ENCODE measurements at places on chromosomes 7 and 10.

GRCh38 chr7:125112850-125113249 is 183.2 kb upstream of the POT1 start:
- peak; percentile 2 for DNase-seq

- DNase-seq, result no peak
Measured at GRCh38 chr7:112942981-112943380, 143.6 kb downstream of the GPR85 start.

DNA sequence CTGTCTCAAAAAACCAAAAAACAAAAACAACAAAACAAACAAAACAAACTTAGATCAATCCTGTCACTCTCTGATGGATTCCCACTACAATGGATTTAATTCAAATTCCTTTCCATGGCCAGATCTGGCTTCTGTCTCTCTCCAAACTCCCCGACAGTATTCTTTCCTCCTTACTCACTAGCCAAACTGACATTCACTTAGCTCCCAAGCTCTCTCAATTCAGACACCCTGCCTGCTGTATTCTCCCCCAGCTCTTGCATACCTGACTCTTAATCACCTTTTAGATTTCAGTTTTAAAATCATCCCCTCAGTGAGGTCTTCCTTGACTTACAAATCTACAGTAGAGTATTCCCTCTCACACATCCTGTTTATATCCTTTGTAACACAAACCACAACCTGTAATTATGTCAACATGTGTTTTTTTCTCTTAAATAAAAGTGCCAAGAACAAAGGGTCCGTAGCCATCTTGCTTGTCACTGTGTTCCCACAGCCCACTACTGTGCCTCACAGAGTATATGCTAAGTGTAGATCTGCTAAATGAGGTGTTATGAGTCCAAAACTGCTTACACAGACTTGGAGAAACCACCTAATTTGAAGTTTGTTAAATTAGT is 14.4 kb downstream of the HERPUD2 start:
- no peak for DNase-seq

DNA sequence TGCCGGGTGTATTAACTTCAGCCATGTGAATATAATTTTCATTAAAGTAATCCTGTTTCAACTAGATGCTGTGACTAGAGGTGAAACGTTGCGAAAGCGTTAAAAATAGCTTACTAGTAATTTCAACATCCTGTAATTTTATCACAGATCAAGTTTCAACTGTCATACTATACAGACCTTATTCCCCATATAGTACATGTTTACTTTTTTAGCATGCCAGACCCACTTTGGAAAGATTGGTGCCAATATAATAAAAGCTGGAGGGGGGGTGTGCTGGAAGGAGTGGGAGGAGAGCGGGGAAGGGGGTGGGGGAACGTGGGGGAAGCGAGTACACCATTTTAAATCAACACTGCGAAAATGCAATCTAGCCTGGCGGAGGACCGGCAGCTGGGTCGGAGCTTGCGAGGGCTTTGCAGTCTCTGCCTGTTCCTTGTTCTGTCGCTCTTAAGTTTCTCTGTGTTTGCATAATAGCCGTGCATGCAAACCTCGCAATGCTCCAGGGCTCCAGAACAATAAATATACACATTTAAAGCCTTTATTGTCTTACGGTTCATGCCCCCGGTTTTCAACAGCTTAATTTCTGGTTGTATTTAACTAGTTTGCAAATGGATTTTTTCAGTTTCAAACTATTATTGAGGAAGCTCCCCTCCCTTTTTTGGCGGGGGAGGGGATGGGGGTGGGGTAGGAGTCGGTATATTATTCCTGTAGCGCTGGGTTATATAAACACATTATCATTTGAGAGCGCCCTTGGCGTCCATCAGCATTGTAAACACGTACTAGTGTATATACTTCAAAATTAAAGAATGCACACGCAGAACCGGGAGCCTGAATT is 1.3 kb upstream of the ARID5B start:
- DNase-seq, result peak; percentile 86

Data from fibroblast of mammary gland (primary cell).